ENCODE measurements at places on chromosomes 13 and 19.
A peak's percentile ranks its signal among the peaks of the same experiment; 100 is the strongest.

DNA sequence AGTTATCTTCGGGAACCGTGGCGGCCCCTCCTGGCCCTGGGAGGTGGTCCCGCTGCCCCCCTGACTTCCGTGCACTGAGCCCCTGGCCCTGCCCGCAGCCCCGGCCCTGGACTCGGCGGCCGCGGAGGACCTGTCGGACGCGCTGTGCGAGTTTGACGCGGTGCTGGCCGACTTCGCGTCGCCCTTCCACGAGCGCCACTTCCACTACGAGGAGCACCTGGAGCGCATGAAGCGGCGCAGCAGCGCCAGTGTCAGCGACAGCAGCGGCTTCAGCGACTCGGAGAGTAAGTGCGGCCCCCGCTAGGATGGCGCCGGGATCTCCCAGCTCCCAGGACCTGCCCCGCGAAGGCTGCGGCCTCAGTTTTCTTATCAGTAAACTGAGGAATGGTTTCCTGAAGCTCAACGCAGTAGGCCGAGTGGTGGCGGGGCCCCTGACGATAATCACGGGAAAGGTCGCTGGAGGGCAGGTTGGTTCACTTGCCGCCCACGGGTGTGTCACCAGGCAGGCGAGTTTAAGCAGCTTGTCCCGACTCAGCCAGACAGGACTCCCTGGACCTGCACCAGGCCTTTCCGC is 924 bp downstream of the RGCC start:
- no peak for DNase-seq

GRCh38 chr19:29941828-29942403 is at the start of gene URI1:
Gene URI1, plus strand, starts transcription at chr19:29942239. Its CDS starts 309 bp downstream, at chr19:29942548.
- no peak for DNase-seq

DNA sequence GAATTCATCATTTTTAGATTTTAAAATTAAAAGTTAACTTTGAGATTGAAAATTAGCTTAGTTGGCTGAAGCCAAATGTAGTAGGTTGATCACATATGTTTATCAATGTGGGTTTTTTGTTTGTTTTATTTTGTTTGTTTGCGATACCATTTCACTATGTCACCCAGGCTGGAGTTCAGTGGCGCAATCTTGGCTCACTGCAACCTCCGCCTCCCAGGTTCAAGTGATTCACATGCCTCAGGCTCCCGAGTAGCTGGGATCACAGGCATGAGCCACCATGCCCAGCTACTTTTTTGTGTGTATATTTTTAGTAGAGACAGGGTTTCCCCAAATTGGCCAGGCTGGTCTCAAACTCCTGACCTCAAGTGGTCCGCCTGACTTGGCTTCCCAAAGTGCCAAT is 665.7 kb upstream of the SLC10A2 start:
- no peak for DNase-seq

DNA sequence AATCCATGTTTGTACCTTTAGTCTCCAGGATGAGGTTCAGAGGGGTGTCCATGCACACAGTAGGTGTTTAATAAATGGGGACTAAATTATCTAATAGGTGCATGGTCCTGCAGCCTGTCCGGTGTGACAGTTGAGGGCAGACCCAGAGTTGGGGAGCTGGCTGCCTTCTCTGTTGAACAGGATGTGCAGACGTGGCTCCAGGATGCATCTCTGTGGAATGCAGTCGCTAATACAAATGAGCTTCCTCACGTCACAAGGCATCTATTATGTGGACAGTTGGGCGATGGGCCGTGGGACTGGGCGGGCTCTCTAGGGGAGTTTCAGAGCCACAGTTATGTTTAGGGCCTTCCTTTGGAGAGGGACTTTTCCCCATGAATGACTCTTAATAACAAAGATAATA is 71.0 kb downstream of the SIPA1L3 start:
- DNase-seq = no peak

- peak; percentile 12 for DNase-seq
These were observed at the start of gene BRSK1 for GRCh38 chr19:55283548-55284377. Gene BRSK1, plus strand, starts transcription at chr19:55283997. Its CDS starts 446 bp downstream, at chr19:55284443.

- no peak for DNase-seq
These were observed 18.2 kb downstream of the ARHGAP33 start for GRCh38 chr19:35793381-35794165.

- no peak for DNase-seq
These were observed 48.2 kb downstream of the CAPN12 start for GRCh38 chr19:38695832-38696728.

DNA sequence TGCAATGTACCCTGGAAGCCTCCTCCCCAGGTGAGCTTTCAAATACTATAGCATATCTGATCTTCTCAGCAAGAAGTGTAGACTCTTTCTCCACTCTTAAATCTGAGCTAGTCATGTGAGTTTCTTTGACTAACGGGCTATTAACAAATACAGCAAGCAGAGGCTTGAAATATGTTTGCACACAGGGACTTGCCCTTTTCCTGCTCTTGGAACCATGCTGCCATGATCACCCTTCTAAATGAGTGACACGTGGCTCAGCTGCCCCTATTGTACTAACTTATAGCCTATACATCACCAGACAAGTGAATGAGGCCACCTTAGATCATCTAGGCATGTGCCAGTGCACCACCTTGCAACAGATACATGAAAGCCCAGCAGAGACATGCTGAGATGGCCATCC is 13.3 kb upstream of the SUCLA2 start:
- no peak for DNase-seq

- no peak for DNase-seq
These were observed 72.0 kb upstream of the MCF2L start for GRCh38 chr13:112896736-112897602.

DNA sequence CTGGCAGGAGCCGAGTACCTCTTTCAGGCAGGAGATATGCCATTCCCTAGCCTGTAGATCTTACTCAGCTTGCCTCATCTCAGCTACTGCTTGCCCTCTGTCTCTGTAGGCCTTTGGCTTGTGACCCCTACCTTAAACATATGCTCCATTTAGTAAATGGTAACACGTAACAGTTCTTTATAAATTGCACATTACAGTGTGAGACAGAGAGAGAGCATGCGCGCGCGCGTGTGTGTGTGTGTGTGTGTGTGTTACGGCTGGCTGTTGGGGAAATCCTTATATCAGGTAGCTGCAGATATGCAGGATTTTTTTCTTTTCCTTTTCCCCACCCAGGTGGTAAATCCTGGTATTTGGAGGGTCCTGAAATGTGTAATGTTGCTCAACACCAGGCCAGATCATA is 4.2 kb downstream of the SPINT2 start:
- no peak for DNase-seq

DNA sequence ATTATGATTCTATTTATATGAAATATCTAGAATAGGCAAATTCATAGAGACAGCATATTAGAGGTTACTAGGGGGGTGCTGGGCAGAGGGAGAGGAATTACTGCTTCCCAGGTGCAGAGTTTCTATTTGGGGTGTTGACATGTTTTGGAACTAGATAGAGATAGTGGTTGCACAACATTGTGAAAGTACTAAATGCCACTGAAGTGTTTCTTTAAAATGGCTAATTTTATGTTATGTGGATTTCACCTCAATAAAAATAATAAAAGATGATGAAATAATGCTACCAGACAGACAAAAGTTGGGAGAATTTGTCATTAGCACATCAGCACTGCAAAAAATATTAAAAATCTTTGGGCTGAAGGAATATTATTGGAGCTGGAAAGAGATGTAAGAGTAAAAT is 63.4 kb downstream of the SLC6A16 start:
- no peak for DNase-seq

GRCh38 chr19:49216071-49216470 is 58.5 kb downstream of the TRPM4 start:
- no peak for DNase-seq

DNA sequence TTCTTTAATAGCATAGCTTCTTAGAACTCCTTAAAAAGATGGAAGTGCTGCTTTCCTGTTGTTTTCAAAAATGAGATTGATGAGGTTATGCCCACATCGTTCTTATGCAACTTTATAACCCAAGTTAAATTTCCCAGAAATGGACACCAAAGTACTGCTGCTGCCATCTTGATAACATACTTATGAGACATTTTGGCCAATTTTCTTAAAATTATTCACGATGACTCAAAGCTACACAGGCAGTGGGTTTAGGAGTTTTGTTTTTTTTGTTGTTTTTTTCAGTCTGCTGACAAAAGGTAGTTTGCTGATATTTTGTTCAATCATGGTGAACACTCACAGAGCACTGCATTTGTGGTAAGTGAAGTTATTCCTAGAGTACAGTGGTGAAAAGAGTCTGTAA is 54.9 kb upstream of the RFC3 start:
- no peak for DNase-seq

DNA sequence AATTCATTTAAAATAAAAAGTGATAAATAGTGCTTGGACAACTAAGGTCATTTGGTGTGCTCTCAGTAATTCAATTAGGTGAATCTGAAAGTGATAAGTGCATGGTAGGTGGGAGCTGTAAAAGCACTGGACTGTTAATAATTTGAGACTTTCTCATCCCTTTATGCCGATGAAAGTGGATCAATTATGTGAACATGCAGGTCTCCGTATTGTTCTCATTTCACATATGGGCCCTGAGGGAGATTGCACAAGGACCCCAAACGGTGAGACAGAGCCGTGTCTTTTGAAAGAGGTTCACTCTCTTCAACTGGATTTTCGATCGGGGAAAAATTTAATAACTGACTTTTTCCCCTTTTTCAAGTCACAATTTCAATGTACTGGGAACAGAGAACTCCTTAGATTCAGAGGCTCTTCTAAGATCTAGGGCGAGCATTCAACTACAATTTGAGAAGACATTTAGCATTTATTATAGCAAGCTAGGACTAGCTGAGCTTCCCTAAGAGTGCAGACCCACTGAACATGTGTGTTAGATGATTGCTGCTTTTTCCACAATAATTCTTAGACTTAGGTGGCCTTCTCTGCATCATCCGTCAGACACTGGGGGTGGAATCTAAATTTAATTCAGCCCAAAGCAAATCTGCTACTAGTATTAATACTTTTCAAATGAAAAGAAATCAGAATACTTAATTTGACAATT is 347.6 kb downstream of the OXGR1 start:
- DNase-seq = no peak

DNA sequence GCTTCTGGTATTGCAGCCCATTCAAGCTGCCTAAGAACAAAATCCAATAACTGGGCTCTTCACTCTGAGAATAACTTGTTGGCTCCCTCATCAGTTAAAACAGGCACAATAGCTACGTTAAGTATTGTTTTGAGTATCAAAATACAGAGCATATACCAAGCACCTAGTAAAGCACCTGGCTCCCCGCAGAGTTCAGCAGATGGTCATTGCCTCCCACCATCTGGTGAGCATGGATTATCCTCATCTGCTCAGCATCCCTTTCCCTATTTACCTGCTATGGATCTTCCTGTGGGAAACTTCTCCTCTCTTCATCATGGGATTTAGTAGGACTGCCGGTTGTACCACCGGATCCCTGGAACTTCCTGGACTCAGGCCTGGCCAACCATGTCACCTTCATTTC is 199.2 kb upstream of the MAB21L1 start:
- no peak for DNase-seq

GRCh38 chr13:32267836-32268439 is 47.2 kb downstream of the ZAR1L start:
- no peak for DNase-seq

DNA sequence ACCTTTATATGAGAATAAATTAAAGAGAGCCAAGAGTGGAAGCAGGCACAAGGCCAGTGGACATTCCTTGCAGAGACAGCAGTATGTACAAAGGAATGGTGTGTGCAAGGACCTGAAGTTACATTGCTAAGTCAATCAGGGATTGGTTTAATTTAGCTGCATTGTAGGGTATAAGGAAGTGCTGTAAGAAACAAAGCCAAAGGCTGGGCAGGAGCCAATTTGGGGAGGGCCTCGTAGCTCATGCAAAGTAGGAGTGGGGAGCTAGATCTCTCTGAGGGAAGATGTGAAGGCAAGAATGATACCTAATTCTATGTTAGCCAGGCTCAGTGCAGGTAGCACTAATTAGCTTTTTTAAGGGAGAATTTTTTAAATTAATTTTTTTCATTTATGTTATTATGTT is 76.7 kb downstream of the SLAIN1 start:
- DNase-seq = no peak

DNA sequence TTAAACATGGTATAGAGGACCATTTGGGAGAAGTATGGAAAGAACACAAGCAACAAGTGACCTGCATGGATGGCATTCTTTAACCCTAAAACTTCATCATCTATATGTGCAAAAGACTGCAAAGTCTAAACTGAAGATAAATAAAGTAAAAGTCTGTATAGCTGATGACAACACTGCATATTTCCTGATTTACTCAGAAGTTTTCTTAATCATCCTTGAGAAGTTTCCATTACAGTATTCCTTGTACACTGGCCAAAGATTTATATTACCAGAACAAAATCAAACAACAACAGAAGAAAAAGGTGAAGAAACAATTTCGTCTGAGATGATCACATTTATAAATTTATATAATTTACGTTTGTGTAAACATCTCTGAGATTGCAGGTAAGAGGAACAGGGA is 805.7 kb downstream of the PCDH9 start:
- no peak for DNase-seq

- no peak for DNase-seq
These were observed 11.6 kb downstream of the CCDC169 start for GRCh38 chr13:36286006-36286405.

GRCh38 chr19:17703824-17704463 is 15.3 kb upstream of the MAP1S start:
- DNase-seq = no peak

DNA sequence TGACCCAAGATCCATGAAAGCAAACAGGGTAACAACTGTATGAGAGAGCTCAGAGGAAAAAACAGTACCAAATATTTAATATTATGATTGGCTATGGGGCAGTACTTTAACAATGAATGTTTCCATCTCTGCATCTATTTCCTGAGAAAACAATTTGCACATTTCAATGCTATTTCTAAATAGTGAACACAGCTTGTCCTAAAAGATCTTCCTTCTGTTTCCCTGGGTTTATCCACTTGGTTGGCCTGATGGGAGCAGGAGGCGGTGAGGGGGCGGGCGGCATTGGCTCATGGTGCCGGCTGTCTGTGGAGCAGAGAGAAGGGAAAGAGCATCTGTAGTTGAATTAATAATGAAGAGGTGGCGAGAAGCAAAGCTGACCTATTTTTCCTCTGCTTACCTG is 291.4 kb downstream of the DCLK1 start:
- no peak for DNase-seq

DNA sequence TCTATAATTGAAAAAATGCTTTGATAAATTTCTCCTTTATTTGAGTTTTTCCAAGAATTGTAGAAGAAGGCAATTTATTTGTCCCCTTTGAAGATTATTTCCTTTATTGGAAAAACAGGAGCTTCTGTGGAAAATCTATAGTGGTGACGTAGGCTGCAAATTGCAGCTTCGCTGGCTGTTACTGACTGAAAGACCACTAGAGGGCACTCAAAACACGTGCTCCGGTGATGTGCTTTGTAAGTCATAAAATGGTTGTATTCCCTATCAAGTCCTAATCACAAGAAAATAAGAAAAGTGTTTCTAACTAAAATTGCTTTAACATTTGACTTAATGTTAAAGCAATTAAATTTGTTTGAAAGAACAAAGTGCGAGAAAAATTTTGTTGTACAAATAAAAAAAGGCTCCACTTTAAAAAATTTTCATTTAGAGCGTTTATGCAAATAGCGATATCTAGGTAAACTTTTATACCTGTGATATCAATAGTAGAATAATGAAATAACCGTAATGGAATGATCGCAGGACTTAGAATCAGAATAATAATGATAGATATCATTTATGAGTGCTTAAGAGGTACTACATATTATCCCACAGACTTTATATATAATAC is 638.2 kb upstream of the SPRY2 start:
- DNase-seq = no peak

- DNase-seq = no peak
These were observed 2.0 kb upstream of the MAB21L1 start for GRCh38 chr13:35478271-35479037.

All from NCI-H2081 treated with DMSO at 0.1 percent for 48 hours (cell line).